ENCODE measurements at places on chromosomes 6 and 20.

- no peak for DNase-seq
Observed at GRCh38 chr6:209432-210103, 82.7 kb upstream of the DUSP22 start.

- no peak for DNase-seq
Observed at GRCh38 chr6:101758368-101758767, 364.9 kb downstream of the GRIK2 start.

DNA sequence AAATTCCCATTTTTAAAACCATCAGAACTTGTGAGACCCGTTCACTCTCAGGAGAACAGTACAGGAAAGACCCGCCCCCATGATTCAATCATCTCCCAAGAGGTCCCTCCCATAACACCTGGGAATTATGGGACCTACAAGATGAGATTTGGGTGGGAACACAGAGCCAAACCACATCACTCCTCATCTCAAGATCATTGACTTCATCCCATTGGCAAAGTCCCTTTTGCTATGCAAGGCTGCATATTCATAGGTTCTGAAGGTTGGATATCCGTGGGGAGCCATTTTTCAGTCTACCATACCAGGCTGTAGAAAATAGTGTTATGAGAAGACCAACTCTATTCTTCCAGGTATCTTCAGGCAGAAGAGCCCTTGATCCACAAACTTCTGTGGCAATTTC lies 219.1 kb downstream of the DOK5 start:
- no peak for DNase-seq

DNA sequence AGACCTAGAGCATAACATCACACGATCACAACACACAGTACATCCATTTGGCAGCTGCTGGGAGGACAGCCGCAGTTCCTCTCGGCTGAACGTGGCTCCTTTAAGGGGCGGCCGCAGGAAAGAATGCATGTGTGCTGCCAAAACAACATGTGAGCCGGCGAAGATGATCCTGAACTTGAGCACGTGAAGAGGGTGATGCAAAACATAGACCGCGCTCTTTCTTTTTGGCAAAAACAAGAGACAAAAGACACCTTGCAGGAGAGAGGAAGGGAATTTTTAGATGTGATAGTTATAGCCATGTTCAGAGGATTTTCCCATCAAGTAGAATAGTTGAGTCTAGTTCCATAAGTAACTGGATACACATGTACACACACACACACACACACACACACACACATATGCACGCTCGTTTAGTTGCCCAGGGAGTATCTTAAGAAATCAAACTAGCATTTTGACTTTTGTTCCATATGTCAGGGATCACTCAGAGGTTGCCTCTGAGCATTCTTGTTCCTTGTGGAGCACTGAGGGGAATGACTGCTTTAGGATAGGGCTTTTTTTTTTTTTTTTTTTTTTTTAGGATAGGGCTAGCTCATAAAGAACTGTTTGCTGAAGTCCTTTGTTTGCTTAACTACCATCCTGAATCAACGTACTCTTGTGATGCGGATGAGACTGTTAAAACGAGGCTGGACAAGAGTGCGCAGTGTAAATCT lies 21.7 kb upstream of the RANBP9 start:
- no peak for DNase-seq

- no peak for DNase-seq
Observed at GRCh38 chr20:62420846-62421715, 6.3 kb downstream of the RBBP8NL start.

GRCh38 chr6:44407951-44408670 lies 20.6 kb downstream of the CDC5L start:
- no peak for DNase-seq

GRCh38 chr20:45964006-45964400 lies 8.0 kb downstream of the ZNF335 start:
- DNase-seq = no peak

- DNase-seq = no peak
Observed at GRCh38 chr6:35592178-35592577, 79.5 kb upstream of the TULP1 start.

- DNase-seq = no peak
Observed at GRCh38 chr20:57598060-57598459, 22.2 kb downstream of the ZBP1 start.

DNA sequence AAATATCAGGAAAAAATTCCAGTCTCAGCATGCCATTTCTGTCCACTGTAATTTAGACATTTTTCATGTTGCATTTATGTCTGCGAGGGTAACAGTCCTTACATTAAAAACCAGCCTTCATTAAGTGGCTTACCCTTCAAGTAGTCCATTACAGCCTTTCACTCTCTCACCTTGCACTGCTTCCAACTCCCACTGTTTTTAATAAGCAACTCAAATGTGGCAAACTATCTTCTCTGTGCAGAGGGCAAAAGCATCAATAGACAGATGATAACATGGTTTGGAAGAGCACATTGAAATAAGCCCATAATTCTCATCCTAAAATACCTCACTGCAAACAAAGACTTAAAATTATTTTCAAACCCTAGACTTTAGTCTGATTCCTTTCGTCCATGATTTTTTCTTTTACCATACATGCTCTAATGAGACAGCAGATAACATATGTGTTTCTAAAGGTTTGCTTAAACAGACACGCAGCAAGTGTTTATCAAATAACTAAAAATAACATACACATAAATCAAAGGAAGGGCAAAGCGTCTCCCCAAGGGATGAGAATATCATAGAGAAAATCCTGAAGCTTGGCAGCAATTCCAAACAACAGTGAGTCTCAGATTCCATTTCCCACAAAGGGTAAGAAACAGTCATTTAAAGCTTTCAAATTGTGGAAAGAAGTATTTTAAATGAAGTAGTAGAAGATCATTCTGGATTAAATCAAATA lies 130.4 kb downstream of the PTPRK start:
- DNase-seq = no peak

DNA sequence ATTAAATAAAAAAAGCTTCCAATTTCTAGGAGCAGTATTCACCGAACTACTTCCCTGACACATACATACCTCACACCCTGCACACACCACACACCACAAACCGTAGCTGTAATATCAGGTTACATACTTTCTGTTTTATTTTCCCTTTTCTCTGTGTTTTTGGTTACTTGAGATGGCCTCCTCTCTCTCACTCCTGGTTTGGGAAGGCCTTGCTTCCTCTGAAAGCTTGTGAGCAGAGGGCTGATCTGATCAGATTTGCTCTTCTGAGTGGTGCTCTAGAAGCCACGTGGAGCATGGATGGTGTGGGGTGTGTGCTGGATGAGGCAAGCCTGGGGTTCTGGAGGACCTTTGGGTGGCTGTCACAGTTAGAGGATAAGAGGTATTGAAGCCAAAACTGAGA lies 20.9 kb downstream of the UTRN start:
- DNase-seq = no peak

GRCh38 chr6:43665376-43665775 lies 20.5 kb downstream of the RSPH9 start:
- no peak for DNase-seq

- DNase-seq = no peak
Observed at GRCh38 chr20:49345524-49345923, 67.7 kb upstream of the ZNFX1 start.

GRCh38 chr20:57244221-57244585 lies 22.2 kb downstream of the BMP7 start:
- no peak for DNase-seq

- no peak for DNase-seq
Observed at GRCh38 chr6:27518881-27519795, 46.2 kb upstream of the ZNF184 start.

DNA sequence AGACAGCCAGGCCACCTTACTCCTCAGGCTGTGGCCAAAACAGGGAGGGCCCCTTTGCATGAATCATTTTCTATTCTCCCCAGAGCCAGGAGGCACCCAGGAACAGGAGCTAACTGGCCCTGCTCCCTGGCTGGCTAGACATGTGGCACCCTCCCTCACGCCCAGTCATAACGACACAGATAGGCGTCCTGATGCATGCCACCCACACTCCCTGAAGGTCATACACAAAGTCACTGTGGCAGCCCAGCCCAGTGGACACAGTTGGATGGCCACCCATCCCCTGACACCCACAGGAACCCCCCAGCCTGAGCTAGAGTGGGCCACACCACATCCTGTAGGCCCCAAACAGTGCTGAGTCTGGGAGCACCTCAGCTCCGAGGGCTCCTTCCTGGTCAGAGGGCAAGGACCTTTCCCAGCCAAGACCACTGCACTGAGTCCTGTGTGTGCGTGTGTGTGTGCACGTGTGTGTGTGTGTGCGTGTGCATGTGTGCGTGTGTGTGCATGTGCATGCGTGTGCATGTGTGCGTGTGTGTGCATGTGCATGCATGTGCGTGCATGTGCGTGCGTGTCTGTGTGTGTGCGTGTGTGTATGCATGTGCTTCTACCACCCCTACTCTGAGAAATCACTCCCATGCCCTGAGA lies 21.6 kb downstream of the TFEB start:
- DNase-seq = no peak

DNA sequence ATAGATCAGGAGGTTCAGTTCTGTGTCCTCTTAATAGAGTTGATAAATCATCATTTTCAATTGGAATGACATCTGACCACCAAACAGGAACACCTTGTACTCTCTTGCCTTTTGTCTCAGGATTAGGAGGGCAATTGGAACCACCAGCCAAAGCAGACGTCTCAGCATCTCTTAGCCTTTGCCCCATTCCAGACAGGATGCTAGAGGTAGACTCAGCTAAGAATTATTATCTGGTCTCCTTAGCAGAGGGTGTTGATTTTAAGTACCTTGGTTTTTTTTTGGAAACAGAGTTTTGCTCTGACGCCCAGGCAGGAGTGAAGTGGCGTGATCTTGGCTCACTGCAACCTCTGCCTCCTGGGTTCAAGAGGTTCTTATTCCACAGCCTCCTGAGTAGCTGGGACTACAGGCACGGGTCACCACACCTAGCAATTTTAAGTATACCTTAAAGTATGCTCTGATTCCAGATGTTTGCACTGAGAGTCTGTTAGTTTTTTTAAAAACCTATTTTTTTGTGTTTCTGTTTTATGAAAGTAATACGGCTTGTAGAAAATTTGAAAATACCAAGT lies 28.0 kb upstream of the ELOVL5 start:
- no peak for DNase-seq

- no peak for DNase-seq
Observed at GRCh38 chr6:73200735-73201134, 24.6 kb downstream of the KHDC1L start.

- DNase-seq = no peak
Observed at GRCh38 chr6:66065313-66065712, 358.3 kb upstream of the EYS start.

DNA sequence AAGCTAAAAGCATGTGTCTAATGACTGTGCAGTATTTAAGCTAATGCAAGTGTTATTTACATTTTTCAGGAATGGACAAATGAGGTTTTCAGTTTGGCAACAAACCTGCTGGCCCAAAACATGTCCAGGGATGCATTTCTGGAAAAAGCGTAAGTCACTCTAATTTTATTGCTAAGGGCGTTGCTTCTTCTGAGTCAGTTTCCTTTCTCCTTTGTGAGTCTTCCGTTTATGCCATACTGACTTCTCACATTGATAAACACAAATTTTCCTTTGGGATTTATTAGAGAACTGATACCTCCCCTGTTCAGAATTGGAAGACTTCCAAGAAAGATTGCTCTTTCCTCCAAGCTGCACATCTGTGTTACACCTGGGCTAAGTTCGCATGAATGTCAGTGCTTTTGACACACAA lies 422.9 kb upstream of the PLCB4 start:
- DNase-seq = no peak

GRCh38 chr6:24576447-24576846 lies 69.5 kb downstream of the KIAA0319 start:
- DNase-seq = no peak

- no peak for DNase-seq
Observed at GRCh38 chr6:127924031-127924430, 23.2 kb upstream of the THEMIS start.

DNA sequence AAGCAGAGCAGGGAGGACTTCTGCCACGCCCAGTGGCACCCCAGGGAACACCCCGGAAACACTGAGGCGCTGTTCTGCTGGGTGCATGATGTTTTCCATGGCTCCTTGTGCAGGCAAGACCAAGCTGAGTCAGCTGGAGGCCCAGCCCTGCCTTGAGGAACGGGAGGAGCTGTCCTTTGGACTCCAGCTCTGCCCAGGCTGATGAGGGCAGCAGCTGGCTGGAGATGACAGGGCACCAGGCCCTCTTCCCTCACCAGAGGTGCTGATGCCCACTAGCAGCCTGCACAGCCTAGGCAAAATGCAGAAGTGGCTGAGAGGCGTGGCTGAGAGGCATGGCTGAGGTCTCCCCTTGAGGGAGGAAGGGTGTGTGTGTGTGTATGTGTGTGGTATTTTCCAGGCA lies 2.4 kb downstream of the C6orf132 start:
- no peak for DNase-seq

- no peak for DNase-seq
Observed at GRCh38 chr6:125919618-125920017, 37.0 kb upstream of the HINT3 start.

- DNase-seq = no peak
Observed at GRCh38 chr6:34697904-34698559, 1.5 kb upstream of the ILRUN start.

DNA sequence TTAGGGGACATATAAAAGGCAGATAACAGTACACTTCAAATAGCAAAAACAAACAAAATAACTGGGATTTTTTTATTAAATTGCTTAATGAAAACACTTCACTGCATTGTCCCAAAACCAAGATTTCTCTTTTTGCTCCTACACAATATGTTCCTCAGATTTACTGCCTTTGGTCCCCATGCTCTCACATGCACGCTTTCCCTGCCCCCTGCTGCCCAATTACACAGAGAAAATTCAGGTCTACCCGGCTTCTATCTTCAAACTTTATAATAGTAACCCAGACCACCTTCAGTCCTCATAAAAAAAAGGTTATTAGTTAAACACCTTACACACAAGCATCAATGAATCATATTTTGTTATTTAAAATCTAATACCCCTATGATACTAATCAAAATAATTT lies 673.8 kb upstream of the HS3ST5 start:
- no peak for DNase-seq

GRCh38 chr6:138774370-138774769 lies 801 bp downstream of the CCDC28A start:
- no peak for DNase-seq

DNA sequence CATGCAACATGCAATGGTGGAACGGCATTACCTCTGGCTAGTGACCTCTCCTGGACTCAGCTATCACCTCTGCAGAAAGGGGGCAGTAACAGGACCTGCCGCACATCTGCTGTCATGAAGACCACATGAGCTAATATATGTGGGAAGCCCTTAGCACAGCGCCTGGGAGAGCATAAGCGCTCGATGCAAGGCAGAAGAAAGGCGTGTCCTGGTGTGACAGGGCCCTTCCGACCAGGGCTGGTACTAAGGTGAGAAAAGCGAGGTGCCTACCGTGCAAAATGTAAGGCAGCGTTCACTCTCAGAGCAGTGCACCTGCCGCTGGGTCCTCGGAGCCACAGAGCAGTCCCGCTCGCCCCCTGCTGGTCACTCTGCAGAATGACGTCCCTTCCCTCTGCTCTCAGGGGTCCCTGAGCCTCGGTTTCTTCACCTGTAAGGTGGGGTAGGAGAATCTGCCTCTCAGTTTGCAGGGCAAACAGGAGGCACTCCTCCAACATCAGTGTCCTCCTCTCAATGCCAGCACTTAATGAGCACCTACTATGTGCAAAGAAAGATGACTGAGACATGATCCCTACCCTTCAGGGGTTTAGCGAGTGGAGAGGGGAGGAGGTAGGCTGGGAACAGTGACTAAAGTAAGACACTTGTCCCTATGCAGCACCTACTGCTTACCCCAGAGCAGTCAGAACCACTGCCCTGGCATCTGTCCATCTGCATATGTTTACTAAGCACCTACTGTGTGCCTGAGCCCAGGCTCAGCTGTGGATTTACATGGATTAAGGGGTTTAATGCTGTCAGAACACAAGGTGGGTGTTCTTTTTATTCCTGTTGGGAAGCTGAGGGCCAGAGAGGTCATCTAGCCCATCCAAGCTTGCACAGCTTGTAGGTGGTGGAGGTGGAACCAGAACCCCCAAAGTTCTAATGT lies 41.1 kb upstream of the PTGIS start:
- DNase-seq = peak; percentile 59

Data from stimulated activated CD8-positive, alpha-beta memory T cell treated with anti-CD3 and anti-CD28 coated beads, Interleukin-4, amount 100 ng/mL, for 1 hour (primary cell).